ENCODE measurements at places on chromosomes 7 and 10. TPM values are rescaled to one million over a fixed set of nuclear protein-coding genes. Genes with fewer than 3 reads are reported as not detected.

Gene NOS3
- 6.3 TPM for total RNA-seq

Gene TAS2R41
- total RNA-seq: not detected

Gene FEZF1
- total RNA-seq: not detected

Gene OGDHL
- 2.6 TPM for total RNA-seq

Gene COL13A1
- 2.3 TPM for total RNA-seq

Gene NKX6-2
- total RNA-seq: not detected

DNA sequence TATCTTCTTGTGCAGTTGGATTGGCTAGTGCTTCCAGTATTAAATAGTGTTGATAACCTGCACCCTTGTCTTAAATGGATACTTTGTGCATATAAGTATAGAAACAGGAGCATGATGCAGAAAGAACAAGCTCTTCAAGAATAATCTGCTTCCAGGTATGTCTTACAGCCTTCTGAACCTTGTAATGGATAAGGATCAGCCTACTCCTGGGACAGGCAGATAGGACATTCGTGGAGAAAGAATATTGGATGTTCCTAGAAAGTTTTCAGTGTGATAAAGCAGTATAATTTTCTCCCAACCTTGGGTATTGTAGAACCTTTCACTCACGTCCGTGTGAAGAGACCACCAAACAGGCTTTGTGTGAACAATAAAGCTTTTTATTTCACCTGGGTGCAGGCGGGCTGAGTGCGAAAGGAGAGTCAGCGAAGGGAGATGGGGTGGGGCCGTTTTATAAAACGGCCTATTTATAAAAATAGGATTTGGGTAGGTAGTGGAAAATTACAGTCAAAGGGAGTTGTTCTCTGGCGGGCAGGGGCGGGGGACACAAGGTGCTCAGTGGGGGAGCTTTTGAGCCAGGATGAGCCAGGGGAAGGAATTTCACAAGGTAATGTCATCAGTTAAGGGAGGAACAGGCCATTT is 27.2 kb downstream of the C1GALT1 start:
- no peak for DNase-seq

- DNase-seq: no peak
Observed at GRCh38 chr10:96317067-96317833, 13.0 kb downstream of the DNTT start.

GRCh38 chr7:71768450-71768849 is 636.5 kb downstream of the GALNT17 start:
- no peak for DNase-seq

- no peak for DNase-seq
Observed at GRCh38 chr7:139726485-139726869, 51.3 kb downstream of the HIPK2 start.

DNA sequence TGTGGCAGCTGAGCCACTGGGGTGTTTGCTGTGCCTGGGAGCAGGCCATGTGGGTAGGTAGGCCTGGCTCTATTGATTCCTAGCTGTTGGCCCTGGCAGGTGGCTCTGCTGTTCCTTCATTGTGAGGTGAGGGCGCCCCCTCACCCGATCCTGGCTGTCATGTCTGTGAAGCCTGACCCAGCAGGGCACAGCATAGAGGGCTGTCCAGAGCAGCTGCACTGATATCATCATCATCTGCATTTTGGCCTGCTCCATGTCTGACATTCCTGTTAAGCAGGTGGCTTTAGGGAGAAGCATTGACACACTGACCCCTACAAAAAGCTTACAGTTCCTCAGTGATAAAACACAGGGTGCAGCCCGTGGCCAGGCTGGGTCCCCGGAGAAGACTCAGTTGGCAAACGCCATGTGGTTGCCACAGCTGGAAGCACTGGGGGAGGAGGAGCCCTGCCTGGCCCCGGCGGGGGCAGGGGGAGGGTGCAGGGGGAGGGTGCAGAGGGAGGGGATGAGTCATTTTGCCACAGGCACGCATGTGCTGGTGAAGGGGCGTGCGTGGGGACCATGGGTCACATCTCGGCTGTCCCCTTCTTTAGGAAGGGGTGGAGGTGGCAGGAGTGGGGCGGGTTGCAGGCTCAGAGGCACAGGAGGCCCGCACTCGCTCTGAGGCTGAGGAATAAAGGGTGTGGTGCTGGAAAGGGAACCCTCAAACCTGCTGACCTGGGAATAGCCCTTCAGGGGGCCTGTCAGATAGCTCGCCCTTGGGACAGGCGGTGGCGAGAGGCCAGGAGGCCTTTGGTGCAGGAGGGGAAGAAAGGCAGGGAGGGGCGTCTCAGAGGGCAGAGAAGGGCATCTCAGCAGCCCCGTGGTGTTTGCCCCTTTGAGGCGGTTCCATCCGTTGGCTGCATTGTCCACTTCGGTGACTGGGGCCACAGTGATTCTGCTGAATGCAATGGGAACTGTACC is 31.6 kb downstream of the IKZF1 start:
- peak; percentile 70 for DNase-seq

- peak; percentile 25 for DNase-seq
Observed at GRCh38 chr10:79320820-79321493, 26.3 kb upstream of the PPIF start.
